Stimulated activated CD8-positive, alpha-beta memory T cell treated with anti-CD3 and anti-CD28 coated beads, Interleukin-15, amount 100 ng/mL, for 1 hour (primary cell): ENCODE measurements at places on chromosomes 12 and 14.

- no peak for DNase-seq
Observed at GRCh38 chr14:101033006-101033405, 129.5 kb upstream of the RTL1 start.

- no peak for DNase-seq
Observed at GRCh38 chr12:21656905-21657325, 727 bp downstream of the LDHB start.

GRCh38 chr14:50943261-50943942, 881 bp downstream of the PYGL start:
- no peak for DNase-seq

GRCh38 chr14:34453226-34453625, 8.8 kb downstream of the SPTSSA start:
- no peak for DNase-seq

DNA sequence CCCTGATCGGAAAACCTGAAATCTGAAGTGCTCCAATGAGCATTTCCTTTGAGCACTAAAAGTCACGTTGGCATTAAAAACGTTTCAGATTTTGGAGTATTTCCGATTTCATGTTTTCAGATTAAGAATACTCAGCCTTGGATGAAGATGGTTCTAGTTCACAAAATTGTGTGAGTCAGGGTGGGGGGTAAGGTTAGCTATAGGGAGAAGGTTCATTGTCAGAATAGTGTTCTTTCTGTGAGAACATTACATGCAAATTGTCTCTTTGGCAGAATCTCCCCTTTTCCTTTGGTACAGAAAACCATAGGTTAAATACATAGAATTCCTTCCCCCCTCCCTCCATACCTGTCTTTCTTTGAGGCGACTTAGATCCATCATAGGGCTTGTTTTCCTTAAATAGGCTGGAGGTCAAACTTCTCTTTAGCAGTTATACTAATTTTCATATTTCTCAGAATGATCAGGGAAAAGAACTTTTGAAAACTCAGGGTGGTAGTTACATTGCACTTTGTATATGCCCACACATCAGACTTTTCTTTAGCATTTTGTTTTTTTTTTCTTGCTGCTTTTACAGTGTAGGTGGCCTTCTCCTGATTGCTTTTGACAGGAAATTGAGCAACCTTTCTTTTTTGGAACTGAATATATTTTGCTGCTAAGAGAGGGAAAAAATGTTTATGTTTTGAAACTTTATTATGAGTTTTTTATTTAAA, 503.5 kb downstream of the PCNX1 start:
- no peak for DNase-seq

GRCh38 chr14:101243587-101244338, 317.5 kb upstream of the DIO3 start:
- no peak for DNase-seq

- DNase-seq = no peak
Observed at GRCh38 chr12:113818833-113819232, 147.3 kb downstream of the RBM19 start.
